ENCODE measurements at places on chromosomes 7 and 10.

DNA sequence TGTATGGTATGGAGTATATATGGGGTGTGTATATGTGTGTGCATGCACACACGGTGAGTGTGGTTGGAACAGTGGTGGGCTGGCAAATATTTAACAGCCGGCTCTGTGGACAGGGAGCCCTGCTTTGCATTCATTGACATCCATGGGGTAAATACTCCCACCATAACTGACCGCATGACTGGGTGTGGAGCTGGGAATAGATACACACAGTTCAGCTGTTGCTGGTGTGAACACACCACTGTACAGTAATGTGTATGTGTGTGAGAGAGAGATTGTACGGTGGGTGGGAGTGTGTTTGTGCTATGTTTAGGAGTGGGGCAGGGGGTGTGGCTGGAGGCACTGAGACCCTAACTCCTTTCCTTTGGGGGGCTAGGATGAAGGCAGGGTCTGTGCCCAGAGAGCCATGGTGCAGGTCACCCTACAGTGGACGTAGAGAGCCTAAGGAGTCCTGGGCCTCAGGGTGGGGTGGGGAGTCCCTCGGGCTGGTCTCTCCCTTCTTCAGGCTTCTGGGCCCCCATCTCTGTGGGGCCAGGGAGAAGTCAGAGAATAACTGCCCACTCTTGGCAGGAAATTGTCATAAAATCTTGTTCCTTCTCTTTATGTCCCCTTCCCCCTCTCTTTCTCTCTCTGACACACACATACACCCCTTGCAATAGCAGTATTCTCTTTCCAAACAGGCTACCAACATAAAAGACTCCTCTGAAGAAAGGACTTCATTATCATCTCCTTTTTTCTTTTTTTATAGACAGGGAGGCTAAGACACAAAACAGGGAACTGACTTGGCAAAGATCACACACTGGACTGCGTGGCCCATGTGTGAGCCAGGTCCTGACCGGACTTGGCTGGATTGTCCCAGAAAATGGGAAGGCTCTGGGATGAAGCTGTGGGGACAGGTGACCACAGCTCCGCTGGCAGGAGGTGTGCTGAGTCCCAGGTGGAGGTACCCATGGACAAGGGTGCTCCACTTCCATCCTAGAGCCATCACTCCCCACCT is 3.2 kb downstream of the SFRP5 start:
- DNase-seq = no peak

DNA sequence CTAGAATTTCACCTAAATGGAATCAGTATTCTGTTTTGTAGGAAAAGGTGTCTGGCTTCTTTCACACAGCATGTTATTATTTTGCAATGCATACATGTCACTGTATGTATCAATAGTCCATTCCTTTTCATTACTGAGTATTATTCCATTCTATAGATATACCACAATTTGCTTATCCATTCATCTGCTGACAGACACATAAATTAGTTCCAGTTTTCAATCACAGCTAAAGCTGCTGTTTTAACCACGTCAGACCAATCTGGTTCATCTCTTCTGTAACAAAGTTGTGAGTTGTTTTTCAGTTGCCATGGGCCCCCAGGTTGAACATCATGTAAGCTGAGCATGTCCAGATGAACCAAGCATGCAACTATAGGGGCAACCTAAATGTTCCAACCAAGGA is 282.1 kb upstream of the MKLN1 start:
- DNase-seq = no peak

DNA sequence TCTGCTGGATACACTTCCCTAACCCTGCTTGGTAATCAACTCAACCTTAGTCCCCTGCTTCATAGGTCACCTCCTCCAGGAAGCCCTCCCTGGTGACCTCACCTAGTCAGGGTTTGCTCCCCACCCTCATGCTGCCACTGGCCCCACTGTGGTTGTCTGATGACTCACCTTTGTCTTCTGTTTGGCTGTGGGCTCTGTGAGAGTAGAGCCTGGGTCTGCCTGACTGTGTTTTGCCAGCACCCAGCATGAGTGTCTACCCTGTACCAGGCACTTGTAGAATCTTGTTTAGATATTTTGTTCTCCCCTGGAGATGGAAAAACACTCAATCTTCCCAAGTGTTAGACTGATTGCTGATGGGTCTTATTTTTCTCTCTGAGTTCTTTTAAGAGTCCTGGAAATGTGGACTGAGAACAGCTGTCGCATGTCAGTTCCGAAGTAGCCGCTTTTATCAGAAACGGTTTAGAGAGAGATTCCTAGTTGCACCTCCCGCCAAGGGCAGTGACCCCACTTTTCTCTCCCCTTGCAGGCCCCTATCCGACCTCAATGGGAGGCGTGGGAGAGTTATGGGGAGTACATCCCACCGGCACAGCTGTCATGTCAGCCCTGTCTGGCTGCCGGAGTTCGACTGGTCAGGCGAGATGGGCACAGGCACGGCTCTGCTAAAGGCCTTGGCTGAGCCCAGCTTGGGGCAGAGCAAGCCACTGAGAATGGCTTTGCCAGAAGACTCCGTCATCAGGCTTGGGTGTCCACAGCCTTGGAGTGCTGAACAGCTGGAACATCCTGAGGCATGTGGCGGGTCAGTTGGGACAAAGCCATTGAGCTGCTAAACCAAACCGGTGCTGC is 134.3 kb downstream of the GRK5 start:
- DNase-seq = no peak

DNA sequence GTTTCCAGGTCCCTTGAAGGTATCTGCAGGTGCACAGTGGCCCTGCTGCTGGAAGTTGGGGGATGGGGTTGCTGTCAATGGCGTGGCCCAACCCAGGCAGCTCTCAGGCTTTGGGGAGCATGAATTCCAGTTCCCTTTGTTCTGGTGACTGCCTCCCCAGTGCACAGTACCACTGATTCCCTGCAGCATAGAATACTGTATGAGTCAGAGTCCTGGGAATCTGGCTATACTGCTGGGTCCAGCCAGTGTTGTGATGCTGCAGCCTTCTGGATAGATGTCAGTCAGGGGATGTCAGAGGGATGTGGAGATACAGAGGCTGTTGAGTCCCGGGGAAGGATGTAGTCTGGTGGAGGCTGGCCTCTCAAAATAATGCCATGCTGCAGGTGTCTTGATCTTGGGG is 99.3 kb downstream of the LANCL2 start:
- peak; percentile 5 for DNase-seq

All from GM13976 (cell line).